ENCODE measurements at places on chromosomes 12 and 14.

DNA sequence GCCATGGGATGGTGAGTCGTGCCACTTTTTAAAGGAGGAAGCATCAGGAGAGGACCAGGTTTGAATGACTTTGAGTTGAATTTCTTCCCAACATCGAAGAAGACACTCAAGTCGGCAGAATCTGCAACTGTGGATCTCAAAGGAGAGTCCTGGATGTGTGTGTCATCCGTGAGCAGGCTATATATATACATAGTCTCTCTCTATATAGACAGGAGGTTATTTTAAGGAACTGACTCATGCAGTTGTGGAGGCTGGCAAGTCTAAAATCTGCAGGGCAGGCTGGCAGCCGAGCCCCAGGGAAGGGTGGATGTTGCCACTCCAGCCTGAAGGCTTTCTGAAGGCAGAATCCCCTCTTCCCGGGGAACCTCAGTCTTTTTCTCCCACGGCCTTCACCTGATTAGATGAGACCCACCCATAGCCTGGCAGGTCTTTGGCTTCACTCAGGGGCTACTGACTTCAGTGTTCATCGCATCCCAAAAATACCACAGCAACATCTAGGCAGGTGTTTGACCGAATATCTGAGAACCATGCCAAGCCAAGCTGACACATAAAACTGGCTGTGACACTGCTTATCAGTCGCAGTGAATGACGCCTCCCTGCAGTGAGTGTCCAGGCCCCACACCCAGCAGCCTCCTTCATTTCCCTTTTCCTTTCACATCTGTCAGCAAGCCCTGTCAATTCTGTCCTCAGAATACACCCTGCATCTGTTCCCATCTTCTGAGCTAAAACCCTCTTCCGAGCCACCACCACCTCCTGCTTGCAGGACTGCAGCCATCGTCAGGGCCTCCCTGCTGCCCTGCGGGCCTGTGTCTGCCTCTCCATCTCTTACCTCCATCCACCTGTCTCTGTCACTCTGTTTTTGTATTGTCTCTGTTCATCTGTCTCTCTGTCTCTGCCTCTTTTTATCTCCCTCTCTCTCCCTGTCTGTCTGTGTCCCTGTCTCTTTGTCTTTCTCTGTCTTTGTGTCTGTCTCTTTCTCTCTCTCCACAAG is 54.0 kb downstream of the ZNF664 start:
- no peak for DNase-seq

DNA sequence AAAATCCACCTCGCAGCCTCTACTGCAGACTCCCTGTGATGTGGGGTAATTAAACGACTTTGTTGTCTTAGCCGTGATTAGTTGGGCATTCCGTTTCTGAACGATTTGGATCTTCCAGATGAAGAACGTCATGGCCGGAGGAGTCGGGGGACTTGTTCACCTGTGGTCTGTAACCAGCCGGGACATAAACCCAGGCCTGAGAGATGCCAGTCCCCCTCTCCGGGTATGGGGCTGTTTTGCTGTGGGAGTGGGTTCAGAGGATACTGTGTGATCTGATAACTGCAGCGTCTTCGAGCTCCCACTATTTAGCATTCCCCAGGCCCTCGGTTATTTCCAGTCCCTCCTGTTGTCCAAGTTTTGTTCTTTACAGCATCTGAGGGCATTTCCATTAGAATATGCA is 96.1 kb downstream of the PIWIL1 start:
- no peak for DNase-seq

DNA sequence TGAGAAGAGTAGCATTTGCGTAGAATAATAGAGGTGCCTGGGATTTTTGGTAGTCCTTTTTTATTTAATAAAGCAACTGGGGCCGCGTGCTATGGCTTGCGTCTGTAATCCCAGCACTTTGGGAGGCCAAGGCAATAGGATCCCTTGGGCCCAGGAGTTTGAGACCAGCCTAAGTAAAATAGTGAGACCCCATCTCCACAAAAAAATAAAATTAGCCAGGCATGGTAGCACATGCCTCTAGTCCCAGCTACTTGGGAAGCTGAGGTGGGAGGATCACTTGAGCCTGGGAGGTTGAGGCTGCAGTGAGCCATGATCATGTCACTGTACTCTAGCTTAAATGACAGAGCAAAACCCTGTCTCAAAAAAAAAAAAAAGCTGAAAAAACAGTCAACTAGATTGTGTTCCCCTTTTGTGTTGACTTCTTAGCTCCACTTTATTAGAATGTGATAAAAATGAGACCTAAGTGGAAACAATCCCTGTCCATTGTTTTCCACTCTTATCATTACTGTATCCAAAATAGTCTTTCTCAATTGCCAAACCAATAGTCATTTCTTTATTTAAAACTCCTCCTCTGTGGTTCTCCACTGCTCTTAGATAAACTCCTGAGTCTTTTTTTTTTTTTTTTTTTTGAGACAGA is 7.4 kb downstream of the PRKCH start:
- no peak for DNase-seq

- no peak for DNase-seq
These were observed 71.4 kb upstream of the PARP11 start for GRCh38 chr12:3944620-3945019.
